Non-pigmented ciliary epithelial cell (primary cell): ENCODE measurements at places on chromosomes 1 and 21.
A peak's percentile ranks its signal among the peaks of the same experiment; 100 is the strongest.

- no peak for DNase-seq
These were observed 13.5 kb upstream of the IKBKE start for GRCh38 chr1:206456577-206457370.

- no peak for DNase-seq
These were observed 16.8 kb upstream of the PABPC4 start for GRCh38 chr1:39593386-39593785.

- no peak for DNase-seq
These were observed 377.5 kb downstream of the HLX start for GRCh38 chr1:221256773-221257172.

DNA sequence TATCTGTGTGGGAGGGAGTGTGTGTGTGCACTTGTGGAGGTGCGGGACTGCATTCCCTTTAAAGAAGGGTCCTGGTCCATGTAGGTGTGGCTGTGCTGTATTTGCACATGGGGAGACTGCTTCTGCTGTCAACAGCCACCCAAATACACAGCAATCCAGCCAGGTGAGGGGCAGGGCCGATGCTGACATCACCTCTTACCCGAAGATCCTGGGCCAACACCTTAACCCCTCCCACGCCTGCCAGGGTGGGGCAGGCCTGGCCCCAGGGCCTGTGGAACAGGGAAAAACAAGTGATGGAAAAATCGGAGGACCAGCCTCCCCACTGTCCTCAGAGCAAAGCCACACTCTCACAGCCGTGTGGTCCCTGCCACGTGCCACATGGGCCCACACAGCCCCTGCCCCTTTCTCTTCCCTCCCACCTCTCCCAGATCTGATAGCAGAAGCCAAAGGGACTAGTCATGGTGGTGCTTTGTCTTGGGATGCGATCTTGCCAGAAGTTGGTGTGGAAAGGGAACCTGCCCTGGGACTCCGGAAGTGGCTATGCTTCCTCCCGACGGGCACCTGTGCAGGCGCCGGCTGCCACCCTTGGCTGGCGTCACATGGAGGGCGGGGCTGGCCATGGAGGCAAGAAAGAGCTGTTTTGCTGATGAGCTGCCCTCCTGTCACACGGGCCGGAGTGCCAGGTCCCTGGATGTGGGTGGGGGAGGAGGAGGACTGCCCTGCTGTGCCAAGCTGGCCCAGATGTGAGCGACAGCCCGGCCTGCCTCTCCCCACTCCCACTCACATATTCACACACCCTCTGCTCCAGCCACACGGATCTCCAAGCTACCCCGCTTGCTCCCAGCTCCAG lies 7.8 kb upstream of the CASZ1 start:
- DNase-seq, result no peak

- DNase-seq, result no peak
These were observed 37.9 kb upstream of the BATF3 start for GRCh38 chr1:212737559-212737958.

GRCh38 chr1:184407816-184408510 lies 21.1 kb downstream of the C1orf21 start:
- DNase-seq, result no peak

DNA sequence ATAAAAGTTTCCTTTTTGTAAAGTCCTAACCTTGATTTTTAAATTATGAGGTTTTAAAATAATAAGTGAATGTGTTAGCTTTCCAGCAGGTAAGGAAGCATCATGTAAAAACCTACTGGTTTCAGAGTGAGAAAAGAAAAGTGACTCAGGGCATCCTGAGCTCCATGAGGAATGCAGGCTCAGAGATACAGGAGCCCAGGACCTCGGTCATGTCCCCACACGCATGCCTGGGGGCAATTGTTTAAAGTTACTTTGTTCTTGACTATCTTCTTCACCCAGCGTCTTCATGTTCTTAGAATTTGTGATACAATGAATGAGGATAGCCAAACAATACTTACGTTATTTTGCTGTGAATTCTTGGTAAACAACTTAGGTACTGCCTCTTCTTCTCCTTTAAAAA lies 117.4 kb upstream of the PLPPR5 start:
- DNase-seq, result no peak

- no peak for DNase-seq
These were observed 302.2 kb downstream of the NTNG1 start for GRCh38 chr1:107443027-107443426.

GRCh38 chr1:180185281-180185680 lies 30.6 kb downstream of the QSOX1 start:
- DNase-seq, result no peak

GRCh38 chr1:218642033-218642948 lies 297.2 kb downstream of the TGFB2 start:
- no peak for DNase-seq

GRCh38 chr1:28789816-28790215 lies 22.2 kb upstream of the OPRD1 start:
- DNase-seq, result no peak

GRCh38 chr1:53398576-53399365 lies 60.4 kb upstream of the DMRTB1 start:
- no peak for DNase-seq

GRCh38 chr1:39410915-39411436 lies 80.5 kb upstream of the BMP8A start:
- peak; percentile 75 for DNase-seq

GRCh38 chr21:35861661-35862060 lies 198.7 kb downstream of the SETD4 start:
- no peak for DNase-seq

- no peak for DNase-seq
These were observed 6.7 kb upstream of the TNFRSF8 start for GRCh38 chr1:12056331-12056841.

DNA sequence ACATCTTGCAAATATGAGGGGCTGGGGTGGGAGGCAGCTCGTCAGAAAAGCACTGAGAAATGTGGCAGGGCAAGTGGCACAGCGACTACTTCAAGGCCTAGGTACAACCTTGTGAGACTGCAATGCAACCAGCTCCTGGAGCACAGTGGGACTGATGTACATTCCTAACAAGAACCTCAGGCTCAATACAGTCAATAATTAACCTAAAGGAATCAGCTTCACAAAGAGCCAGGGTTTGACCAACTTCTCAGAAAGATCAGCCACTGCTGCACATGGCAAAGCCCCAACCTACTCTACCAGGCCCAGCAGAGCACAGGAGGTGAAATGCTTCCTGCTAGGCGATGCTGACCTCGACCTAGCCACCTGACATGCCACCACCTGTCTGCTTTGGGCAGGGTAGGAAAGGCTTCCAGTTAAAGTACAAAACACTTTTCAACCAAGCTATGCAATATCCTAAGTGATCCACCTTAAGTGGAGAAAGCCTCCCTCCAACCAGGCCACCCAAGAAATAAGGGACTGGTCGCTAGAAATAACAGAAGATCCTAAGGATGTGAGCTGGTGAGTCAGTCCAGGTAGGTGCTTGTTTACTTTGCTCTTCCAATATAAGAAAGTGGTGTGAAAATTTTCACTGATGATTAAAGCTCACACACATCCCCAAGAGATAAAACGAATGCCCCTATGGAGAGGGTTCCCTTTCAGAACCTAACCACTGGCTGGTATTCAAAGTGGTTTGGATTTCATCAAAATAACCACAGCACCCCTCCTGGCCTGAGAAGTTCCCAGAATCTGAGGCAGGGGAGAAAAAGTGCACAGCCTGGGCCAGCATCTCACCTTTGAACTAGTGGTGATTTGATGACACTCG lies 2.1 kb downstream of the RIPK4 start:
- DNase-seq, result no peak

- DNase-seq, result no peak
These were observed 118.5 kb downstream of the FGGY start for GRCh38 chr1:59415286-59415850.

- DNase-seq, result no peak
These were observed 62.0 kb upstream of the HOOK1 start for GRCh38 chr1:59752556-59753414.

DNA sequence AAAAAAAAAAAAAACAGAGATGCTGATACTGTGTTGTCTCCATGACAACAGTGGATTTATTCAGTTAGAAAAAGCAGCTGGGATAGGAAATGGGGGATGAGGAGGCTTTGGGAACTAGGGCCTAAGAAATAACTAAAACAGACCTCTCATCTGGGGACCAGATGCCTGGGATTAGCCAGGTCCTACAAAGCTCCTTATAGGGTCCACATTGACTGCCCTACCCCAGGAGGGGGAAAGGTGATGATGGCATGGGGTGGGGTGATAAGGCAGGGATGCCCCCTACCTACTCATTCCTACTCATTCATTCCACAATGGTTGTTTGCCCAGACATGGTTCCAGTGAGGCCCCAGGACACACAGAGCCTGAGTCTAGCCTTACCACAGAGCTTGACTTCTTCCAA lies 131.2 kb downstream of the PLXNA2 start:
- no peak for DNase-seq

GRCh38 chr21:17613242-17613676 lies 558 bp upstream of the BTG3 start:
- DNase-seq, result no peak

GRCh38 chr1:100184536-100184935 lies 6.5 kb upstream of the LRRC39 start:
- no peak for DNase-seq

DNA sequence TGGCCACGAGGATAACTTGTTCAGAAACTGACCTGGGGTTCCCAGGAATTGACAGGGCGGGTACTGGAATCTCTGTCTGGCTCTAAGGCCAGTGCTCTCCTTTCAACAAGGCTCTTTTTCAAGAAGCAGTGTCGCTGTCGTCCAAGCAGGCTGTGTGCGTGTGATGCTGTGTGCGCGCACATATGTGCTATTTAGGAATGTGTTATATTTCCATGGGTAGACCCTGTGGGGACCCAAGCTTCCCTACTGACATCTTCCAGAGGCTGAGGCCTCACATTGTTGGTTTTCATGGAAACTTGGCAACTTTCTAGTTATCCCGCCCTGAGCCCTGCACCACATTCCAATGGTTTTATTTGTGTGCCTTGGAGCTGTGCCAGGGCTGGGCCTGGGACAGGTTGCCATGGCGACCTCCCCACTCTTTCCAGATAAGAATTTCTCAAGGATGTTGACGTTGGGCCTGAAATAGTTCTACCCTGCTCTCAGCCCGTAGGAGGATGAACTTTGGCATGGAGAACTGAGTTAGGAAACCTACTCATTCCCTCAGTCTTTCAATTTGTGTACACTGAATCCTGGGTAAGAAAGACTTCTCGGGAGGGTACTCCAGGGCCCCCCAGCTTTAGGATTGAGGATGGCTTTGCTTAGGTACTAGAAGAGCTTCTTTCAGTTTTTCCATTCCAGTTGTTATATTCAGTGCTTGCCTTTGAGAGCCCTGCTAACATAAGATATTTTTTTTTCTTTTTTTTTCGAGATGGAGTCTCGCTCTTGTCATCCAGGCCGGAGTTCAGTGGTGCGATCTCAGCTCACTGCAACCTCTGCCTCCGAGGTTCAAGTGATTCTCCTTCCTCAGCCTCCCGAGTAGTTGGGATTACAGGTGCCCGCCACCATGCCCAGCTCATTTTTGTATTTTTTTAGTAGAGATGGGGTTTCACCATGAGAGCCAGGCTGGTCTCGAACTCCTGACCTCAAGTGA lies 38.8 kb upstream of the SRSF10 start:
- DNase-seq, result peak; percentile 99

- DNase-seq, result no peak
These were observed 74.0 kb downstream of the FOXD2 start for GRCh38 chr1:47511825-47512224.

- no peak for DNase-seq
These were observed 90.7 kb downstream of the JAK1 start for GRCh38 chr1:64875606-64876005.

DNA sequence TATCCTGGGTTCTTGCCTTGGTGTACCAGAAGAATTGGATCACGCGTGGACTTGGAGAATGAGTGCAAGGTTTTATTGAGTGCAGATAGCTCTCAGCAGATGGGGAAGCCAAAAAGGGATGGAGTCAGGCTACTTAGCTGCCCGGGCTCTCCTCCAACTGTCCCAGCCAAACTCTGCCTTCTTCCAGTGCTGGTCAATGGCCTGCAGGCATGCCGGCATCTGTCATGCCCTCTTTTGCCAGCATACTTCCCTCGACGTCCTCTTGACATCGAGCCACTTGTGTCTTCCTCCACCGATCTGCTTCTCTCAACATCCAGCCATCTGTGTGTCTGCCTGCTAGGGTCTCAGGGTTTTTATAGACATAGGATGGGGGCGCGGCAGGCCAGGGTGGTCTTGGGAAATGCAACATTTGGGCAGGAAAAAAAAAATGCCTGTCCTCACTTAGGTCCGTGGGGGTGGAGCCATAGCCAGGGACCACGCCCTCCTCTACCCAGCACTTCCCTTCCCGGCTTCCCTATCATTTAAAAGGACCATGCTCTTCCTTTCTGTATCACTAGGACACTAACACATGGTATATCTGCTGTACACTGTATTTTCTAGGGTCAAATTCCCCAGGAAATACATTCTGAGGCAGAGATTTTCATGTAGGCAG lies 47.0 kb upstream of the BCAR3 start:
- DNase-seq, result no peak

- DNase-seq, result no peak
These were observed 356.3 kb upstream of the B3GALT2 start for GRCh38 chr1:193542690-193543089.

- no peak for DNase-seq
These were observed 256.5 kb downstream of the NFIA start for GRCh38 chr1:61338899-61339298.

- no peak for DNase-seq
These were observed 82.8 kb downstream of the PRDM2 start for GRCh38 chr1:13782634-13783360.

- DNase-seq, result no peak
These were observed 410.6 kb upstream of the NR5A2 start for GRCh38 chr1:199616947-199617346.

DNA sequence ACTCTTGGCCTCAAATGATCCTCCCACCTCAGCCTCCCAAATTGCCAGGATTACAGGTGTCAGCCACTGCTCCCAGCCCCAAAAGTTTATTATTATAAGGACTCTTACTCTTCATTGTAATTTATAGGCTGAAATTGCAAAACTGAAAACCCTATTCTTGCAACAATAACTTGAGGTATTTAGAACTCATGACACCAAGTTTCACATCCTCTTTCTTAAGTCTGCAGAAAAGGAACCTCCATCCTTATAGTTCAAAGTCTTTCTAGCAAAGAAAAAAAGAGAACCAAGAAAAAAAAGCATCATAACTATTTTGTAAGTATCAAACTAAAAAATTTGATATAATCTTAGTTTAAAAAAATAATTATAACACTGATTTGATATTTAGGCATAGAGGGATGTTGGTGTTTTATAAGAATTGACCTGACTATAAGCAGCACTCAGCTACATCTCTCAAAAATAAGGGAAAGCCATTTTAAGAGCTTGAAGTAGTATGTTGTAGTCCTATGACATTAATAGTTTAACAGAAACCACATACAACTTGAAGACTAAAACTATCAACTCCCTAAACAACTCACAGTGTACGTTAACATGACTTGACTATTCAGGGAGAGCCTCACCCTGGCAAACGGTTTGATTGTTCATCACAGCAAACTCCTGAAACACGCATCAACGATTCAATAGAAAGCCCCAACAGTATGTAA lies 122.4 kb downstream of the AKT3 start:
- DNase-seq, result no peak

DNA sequence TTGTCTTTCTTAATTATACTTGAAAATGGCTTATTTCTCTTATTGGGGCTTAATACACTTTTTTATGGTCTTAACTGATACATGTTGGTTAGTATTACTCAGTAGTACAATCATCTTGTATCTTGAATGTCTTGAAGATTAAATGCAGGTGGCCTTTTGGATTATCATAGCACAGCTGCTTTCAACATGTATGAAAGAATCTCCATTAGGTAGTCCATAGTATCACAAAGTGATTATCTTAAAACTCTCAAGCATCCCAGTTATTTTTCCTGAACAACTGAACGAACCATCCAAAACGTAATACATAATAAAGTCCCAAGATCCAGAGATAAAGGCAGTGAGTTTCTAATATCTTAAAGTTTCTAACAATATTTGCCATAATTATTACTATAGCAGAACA lies 51.7 kb upstream of the MYOCOS start:
- no peak for DNase-seq
